ENCODE measurements at places on chromosomes 1 and 21.

DNA sequence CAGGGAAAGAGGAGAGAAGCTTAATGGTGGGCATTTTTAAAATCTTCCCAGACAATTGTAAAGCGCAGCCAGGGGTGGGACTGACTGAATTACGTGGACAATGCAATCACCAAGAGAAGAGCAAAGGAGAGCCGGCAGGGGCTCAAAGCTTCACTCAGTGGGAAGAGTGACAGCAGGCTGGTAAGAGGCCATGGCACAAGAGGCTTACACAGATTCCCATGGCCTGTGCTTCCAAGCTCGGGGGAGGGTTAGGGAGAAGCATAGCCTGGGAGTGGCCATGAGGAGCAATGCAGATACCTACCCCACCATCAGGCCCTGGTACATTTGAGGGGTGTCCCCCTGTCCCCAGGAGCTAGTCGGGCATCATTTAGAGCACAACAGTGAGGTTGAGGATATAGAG is 27.1 kb upstream of the SEC16B start:
- DNase-seq, result no peak

GRCh38 chr1:66266756-66267155 is 267.2 kb upstream of the SGIP1 start:
- no peak for DNase-seq

GRCh38 chr1:113452921-113453770 is 62.8 kb downstream of the MAGI3 start:
- DNase-seq, result peak; percentile 19

- peak; percentile 28 for DNase-seq
Measured at GRCh38 chr1:180192172-180192571, 37.5 kb downstream of the QSOX1 start.

GRCh38 chr1:236284291-236284721 is 2.5 kb upstream of the ERO1B start:
- peak; percentile 33 for DNase-seq

DNA sequence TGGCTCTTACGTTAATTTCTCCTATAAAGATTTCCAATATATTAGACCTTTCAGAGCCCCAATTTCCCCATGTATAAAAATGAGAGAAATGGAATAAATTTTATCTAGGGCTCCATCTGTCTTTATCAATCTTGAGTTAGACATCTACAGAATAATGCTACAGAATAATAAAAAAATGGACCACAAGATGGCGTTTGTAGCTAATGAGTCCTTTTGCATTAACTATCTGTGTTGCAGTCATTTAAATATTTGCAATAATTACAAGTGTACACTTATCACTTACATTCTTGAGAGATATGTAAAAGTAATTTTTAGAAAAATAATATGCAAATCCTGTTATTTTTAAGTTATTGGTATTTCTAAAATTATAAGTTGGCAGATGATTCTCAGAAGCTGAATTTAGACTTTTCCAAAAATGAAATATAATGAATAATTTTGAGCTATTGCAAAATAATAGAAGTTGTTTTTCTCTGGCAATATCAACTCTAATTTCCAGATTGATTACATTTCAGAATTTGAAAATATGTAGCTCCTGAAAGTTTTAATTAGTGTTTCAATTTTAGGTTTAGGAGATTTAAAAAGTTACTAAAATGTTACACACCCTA is 87.7 kb downstream of the SNX7 start:
- no peak for DNase-seq

- DNase-seq, result no peak
Measured at GRCh38 chr1:9038881-9039760, 12.9 kb upstream of the SLC2A7 start.

DNA sequence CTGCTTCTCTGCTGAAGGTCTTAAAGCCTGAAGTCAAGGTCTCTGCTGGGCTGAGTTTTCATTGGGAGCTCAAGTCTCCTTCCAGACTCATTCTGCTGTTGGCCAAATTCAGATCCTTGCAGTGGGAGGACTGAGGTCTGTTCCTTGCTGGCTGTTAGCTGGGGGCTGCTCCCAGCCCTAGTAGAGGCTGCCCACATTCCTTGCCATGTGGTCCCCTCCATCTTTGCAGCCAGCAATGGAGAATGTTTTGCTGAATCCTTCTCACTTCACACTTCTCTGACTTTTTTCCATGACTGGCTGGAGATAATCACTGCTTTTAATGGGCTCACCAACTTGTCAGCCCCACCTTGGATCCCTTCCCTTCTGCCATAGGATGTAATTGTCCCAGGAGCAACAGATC is 33.2 kb downstream of the UBASH3A start:
- DNase-seq, result no peak

DNA sequence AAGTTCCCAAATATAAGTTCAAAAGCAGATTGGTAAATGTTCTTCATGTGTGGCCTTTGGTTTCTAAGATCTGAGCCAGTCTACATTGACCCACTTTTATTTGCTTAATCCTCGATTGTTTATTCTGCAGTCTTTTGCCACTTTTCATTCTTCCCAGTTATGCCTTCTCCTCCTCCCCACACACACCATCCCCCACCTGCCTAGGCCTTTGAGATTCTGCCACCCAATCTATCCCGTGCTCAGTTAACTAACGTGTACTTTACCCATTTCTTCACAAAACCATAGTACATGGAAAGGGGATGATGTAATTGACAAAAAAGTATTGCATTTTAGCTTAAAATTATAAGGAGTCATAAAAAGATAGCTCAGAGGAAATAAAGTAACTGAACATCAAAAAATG is 3.7 kb downstream of the CFH start:
- no peak for DNase-seq

DNA sequence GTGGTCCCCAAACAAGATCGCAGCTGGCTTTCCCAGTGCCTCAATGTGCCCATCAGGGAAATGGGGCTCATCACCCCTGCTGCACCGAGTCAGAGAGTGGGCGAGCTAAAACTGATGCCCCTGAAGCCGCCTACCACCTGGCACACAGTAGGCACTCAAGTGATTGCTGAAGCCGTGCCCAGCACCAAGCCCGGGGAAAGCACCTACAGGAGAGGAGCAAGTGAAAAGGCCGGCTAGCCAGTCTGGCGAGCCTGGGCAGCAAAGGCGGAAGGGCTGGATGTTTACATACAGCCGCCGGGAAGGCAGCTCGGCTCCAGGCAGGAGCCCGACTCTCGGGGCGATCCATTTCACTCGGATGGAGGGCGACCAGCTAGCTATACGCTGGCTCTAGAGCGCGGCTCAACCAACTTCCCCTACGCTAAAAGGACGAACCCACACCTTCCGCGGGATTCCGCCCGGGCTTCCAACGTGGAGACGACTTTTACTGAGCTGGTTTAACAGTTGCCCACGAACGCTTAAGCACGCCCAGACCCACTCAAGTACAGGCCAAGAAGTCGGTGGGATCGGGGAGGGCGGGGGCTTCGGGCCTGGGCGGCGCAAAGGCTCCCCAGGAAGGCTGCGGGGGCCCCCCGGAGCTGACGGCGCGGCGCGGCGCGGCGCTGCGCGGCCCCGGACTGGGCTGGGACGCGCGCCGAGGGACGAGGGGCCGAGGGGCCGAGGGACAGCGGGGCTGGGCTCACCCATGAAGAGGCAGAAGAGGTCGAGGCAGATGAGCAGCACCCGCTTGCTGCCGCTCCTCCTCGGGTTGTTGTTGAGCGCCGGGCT is 1.0 kb downstream of the PLPP3 start:
- DNase-seq, result peak; percentile 5

DNA sequence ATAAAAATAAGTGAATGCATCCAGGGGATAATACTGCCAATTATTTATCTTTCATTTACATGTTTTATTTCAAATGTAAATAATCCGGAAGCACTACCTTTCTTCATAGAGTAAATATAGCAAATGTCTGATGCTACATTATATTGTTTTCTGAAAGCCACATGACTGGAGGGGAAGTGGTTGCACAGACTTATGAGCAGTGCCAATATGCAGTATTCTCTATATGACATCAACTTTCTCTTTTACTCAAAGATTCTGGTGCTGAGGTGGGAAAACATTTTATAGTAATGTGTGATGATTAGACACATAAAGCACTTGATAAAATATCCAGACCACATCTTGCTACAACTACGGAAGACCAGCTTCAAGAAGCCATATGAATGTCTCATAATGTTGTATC is 314.7 kb downstream of the NEGR1 start:
- DNase-seq, result no peak

DNA sequence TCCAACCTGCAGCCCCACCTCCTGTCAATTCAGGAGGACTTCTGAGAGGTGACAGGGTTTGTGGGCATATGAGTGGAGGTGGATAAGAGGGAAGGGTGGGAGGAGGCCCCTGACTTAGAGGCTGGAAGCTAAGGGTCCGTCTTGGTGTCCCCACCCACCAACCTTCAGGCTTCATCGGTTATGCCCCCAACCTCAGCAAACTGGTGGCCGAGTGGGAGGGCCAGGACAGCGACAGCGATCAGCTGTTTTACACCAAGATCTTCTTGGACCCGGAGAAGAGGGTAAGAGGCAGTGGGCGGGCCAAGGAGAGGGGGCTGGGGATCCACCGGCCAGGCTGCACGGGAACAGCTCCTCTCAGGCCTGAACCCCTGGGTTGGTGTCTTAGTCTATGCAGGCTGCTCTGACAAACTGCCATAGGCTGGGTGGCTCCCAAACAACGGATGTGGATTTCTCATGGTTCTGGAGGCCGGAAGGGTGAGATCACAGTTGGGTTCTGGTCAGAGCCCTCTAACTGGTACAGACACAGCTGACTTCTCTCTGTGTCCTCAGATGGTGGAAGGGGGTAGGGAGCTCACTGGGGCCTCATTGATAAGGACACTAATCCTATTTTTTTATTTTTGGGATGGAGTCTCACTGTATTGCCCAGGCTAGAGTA is 18.1 kb downstream of the PLOD1 start:
- DNase-seq, result no peak

GRCh38 chr1:109570414-109570813 is 22.0 kb downstream of the GNAI3 start:
- DNase-seq, result no peak

DNA sequence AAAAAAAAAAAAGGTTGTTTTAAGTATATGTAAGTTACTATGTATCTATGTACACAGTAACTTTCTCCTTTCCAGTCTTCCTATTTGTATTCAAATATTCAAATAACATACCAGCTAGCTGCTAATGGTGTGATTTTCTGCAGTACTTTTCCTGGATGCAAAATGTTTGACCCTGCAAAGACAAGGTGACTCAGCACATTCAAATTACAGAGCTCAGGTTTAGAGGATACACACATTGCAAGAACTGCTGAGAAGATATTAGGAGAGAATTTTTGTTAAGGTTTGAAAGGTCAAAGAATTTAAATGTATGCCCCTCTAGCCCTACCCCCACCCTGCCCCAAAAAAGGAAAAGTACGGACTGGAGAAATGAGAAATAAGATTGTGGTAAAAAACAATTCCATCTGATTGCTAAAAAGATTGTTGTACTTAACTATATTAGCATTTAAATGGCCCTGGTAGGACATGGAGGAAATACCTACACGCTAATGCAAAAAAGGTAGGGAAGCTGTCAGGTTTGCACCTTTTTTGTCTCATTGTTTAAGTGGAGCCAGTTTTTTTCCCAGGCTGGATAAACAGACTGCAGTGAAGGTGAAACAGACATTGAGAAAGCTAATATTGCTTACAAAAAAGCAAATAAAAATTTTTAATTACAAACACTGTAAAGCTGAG is 45.6 kb downstream of the ZNF281 start:
- no peak for DNase-seq

GRCh38 chr1:226443439-226443838 is 35.5 kb upstream of the PARP1 start:
- no peak for DNase-seq

- no peak for DNase-seq
Measured at GRCh38 chr21:41737651-41738324, 29.1 kb downstream of the RIPK4 start.

GRCh38 chr1:153608742-153609584 is 4.0 kb downstream of the S100A16 start:
- DNase-seq, result no peak

DNA sequence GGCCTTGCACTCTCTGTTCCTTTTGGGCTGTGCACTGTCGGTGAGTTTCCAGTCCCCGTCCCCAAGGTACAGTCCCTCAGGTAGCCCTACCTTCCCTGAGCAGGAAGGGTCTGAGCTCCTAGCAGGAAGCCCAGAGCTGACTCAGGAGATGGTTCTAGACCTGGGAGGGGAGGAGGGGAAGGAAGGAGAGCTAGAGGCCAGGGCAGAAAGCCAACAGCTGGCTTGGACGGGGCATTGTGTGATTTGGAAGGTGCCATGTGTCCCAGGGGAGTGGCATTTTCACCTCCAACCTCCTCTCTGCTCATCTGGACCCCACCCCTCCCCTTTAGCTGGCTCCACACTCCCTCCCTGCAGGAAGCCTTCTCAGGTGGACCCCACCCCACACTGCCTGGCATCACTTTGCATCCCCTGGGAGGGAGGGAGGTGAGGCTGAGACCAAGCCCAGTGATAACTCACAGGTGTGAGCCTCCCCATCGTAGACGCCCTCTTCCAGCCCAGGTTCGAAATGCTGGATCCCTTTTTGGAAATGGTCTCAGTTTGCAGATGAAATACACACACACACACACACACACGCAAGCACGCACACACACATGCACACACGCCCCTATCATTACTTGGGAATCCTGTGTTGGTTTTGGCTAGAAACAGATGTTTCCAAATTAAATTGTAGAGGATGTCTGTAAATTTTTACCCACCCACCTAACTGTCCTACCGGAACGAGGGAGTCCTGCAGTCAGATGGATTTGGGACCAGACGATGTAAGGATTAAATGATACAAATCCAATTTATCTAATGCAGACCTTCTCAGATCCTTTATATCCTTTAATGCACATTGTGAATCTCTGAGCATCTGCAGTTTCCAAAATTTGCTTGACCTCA is 19.7 kb upstream of the IFNLR1 start:
- no peak for DNase-seq

DNA sequence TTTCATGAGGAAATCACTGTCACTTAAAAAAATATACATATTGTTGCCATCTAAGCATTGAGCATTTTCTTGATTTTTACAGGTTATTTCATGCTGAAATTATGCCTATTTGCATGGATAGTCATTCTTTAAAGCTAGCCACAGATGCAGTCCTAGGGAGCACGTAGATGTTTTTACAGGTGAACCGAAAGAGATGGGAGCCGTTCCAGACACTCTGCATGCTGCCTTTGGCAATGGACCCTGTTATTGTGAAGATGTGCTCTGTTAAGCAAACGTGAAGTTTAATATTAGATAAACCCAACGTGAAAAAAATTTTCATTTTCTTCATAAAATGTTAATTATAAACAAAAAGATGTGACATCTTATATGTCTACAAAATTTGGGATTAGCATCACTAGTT is 7.1 kb downstream of the PROX1 start:
- no peak for DNase-seq

- DNase-seq, result peak; percentile 4
Measured at GRCh38 chr1:87464022-87464490, 135.4 kb downstream of the LMO4 start.

- DNase-seq, result no peak
Measured at GRCh38 chr1:213138892-213139291, 87.9 kb downstream of the RPS6KC1 start.

GRCh38 chr1:167668108-167668507 is 38.1 kb downstream of the RCSD1 start:
- DNase-seq, result no peak

- no peak for DNase-seq
Measured at GRCh38 chr1:61121631-61122030, 39.3 kb downstream of the NFIA start.
